PC-9 (cell line): ENCODE measurements at places on chromosomes 2 and 18.
A peak's percentile ranks its signal among the peaks of the same experiment; 100 is the strongest.

DNA sequence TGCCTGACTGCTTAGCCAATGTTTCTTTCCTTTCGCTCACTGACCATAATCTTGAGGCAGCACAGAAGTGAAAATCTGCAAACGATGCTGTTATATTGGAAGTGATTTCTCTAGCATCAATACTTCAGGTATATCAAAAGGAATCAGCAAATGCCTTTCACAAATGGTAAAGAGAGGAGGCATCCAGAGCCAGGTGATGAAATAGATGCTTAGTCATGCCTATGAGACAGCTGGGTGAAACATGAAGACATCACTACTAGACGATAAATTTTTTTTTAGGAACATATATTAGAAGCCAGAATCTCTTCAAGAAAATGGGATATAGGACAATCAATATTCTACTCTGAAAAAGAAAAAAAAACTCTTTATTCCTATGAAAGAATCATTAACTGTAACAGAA is 249.2 kb upstream of the SLC39A10 start:
- DNase-seq, result no peak

- no peak for DNase-seq
These were observed 6.7 kb upstream of the COMMD1 start for GRCh38 chr2:61898810-61899209.

DNA sequence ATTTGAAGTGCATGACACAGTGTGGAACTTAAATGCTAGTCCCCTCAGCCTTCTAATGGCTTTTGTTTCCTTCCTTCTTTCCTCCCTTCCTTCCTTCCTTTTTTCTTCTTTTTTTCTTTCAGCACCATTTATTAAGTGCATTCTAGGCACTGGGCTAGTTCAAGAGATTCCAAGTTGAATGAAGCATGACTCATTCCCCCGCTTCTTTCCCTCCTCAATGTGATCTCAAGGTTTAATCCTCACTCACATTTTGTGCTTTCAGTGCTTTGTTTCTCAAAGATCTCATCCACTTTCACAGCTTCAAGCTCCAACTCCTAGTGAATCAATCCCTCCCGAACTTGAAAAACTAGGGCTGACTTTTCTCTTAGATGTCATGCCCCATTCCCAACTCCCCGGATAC is 90.1 kb downstream of the LBH start:
- DNase-seq, result no peak

- DNase-seq, result peak; percentile 52
These were observed 12.2 kb upstream of the ARL5A start for GRCh38 chr2:151840216-151841046.

- DNase-seq, result no peak
These were observed 289.4 kb downstream of the CMPK2 start for GRCh38 chr2:6576302-6576701.

DNA sequence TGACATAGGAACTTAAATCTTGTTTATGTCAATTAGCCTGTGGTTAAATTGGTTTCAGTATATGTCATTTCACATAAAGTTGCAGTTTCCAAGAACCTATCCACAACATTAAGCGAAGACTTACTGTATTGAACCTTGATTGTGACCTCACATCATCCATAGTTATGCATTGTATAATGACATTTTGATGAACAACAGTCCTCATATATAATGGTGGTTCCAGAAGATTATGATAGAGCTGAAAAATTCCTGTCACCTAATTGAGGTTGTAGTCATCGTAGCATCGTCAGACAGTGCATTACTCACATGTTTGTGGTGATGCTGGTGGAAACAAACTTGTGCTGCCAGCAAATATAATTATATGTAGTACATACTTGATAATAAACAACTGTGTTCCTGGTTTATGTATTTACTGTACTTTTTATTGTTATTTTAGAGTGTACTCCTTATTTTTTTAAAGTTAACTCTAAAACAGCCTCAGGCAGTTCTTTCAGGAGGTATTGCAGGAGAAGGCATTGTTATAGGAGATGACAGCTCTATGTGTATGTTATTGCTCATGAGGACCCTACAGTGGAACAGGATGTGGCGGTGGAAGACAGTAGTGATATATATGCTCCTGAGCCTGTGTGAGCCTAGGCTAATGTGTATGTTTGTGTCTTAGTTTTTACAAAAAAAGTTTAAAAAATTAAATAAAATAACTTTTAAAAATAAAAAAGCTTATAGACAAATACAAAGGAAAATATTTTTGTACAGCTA is 56.6 kb downstream of the UBE2E3 start:
- DNase-seq, result no peak

DNA sequence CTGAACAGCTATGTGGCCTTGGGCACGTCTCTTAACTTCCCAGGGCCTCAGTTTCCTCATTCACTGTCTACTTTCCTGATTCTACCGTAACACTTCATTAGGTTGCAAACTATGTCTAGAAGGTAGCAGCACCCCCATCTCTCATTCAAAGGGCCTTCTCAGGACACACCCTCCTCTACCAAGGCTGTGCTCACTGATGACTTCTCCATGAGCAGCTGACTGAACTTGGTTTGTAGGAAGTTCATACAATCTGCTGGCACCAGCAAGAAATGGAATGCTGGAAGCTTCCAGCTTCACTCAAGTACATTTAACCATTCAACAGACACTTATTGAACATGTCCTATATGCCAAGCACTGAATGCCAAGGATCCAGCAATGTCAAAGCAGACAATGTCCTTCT is 250.8 kb upstream of the CTAGE1 start:
- DNase-seq, result no peak

DNA sequence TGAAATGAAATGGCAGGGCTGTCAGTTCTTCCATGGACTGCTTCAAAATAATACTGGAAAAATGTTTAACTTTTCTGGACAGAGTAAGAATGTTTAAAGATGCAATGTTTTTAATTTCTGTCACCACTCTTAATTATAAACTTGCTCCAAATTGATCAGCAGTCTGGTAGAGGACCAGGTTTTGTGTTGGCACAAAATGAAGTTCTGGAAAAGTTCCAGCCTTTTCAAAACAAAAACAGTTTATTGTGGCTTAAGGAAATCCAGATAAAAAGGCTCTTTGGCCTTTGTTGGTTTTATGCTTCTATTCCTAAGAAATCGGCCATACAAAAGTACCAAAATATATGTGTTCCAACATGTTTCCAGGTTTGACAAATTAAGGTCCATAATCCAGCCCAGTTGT is 48.8 kb downstream of the PTRHD1 start:
- no peak for DNase-seq

DNA sequence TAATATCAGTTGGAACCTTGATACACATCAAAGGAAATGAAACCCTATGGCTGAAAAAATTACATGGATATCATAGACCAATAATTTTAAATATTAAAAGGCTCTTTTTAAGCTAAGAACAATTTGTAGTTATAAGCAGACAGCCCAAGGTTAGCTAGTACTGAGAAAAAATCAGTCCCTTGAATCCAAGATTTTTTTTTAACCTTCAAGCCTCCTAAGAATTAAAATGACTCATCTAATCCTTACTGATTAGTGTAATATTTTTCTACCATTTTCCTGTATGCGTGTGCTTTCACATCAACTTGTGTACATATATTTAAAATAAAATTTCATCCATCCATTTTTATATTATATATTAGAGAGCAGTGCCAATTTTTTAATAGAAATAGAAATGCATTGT is 1004.9 kb upstream of the ZEB2 start:
- DNase-seq, result no peak

DNA sequence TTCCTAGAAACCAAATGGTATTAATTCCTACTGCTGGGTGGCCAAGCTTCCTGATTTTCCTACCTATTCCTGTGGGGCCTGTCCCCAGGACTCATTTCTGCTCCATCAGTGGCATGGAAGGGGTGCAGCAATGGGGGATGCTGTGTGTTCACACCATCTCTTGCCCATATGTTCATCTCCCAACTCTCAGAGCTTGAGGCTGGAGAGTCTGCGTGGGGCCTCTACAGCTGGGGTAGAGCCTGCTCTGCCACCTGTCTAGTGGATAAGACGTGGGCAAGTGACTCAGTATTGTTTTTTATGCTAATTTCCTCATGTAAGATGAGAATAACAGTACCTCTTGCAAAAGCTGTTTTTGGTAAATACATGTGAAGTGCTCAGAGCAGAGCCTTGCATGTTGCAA is 149.8 kb downstream of the ACTR3 start:
- no peak for DNase-seq

- no peak for DNase-seq
These were observed 65.7 kb downstream of the PXDN start for GRCh38 chr2:1678609-1679008.

DNA sequence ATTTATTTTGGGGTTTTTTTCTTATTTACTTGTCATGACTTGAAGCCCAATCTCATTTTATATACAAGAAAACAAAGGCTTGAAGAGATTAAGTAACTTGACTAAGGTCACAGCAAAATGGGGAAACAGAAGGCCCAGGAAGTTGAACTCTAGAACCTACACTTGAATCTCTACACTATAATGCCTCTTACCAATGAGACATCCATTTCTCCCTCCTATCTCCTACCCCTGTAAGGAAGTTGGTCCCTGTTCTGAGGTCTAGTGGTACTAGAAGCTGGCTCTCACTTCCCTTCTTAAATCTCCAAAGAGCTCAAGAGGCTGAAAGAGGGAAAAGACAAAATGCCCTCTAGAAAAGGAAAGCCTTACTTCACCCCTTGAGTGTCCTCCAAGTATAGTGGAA is 25.5 kb upstream of the IHH start:
- no peak for DNase-seq

DNA sequence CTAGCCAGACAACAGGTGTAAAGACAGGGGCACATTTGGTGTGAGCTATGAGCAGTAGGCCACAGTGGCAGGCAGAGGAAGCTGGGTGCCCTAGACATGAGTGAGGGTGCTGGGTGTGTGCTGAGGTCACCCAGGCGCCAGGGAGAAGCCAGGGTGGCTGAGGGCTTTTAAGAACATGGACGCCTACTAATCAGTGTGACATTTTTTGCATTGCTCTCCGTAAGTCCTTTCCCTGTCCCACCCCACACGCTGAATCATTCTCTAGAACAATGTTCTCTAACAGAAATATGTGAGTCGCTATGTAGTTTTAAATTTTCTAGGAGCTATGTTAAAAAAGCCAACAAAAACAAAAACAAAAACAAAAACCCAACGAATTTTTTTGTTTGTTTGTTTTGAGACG is 204.5 kb upstream of the REV1 start:
- DNase-seq, result no peak

DNA sequence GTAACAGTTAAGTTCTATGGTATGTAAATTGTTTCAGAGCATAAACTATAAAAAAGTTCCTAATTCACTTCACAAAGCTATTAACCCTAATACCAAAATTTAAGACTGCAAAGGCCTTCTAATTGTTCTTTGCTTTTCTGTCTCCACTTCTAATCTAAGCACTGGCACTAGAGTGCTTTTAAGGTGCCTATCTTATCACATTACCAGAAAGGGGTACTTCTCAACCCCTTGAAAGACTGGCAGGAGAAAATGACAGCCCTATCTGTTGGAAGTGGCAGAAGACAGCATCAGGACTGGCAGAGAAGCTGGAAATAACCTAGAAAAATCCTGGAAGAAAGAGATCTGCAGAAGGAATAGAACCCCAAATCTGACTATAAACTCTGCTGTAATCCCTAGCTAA is 10.3 kb downstream of the CNRIP1 start:
- DNase-seq, result no peak

- DNase-seq, result no peak
These were observed 52.1 kb upstream of the ANKRD62 start for GRCh38 chr18:12041561-12041960.

- no peak for DNase-seq
These were observed 51.1 kb upstream of the EPC2 start for GRCh38 chr2:148593421-148593820.

GRCh38 chr18:64713284-64713683 is 564.4 kb upstream of the LINC00305 start:
- DNase-seq, result no peak

- no peak for DNase-seq
These were observed 153.2 kb downstream of the DDX1 start for GRCh38 chr2:15744820-15745219.

DNA sequence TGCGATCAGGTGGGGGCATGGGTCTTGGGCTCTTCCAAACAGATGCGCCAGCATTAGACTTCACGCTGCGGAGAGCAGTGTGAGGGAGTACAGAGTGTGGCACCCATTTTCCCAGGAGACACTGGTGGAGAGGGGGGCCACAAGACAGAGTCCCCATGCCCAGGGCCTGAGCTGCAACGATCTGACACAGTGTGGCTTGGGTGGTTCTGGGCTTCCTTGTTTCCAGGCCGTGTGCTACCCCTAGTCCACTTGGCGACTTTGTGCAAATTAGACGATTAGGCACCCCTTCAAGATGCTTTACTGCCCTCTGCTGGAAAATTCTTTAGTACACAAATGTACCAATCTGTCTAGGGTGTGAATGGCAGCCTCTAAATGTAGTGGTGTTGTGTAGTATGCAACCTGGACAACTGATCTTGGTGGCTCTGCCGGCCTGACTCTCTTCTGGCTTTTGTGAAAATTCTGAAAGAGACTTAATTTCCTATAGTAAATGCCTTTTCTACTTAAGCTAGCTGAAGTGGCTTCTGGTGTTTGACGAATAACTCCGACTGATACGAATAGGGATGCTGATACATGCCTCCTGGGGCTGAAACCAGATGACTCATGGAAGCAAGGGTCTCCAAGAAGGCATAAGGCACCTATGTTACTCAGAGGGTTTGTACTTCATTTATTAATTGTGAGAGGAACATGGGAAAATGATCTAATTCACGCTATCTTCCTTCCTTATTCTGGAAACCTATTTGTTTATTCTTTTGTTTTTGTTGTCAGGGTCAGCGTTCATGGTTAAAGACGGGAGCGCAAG is 92.3 kb upstream of the SMAD2 start:
- DNase-seq, result no peak

- DNase-seq, result no peak
These were observed 165.7 kb downstream of the WDPCP start for GRCh38 chr2:63422556-63422955.

DNA sequence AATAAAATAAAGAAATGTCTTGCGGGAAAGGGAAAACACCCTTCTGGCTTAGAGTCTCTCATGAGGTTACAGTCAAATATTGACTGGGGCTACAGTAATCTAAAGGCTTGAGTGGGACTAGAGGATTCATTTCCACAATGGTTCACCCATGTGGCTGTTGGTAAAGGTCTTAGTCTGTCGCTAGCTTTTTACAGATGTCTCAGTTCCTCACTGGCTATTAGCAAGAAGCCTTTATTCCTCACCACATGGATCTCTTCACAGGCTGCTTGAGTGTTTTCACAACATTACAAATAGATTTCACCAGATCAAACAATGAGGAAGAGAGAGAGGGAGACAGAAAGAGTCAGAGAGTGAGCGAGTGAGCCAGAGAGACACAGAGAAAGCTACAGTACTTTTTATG is 8.3 kb upstream of the ZC3H15 start:
- DNase-seq, result no peak

- no peak for DNase-seq
These were observed 661.1 kb downstream of the BCL11A start for GRCh38 chr2:59892398-59892797.

- DNase-seq, result no peak
These were observed 101.3 kb upstream of the ITGB6 start for GRCh38 chr2:160301420-160301819.

GRCh38 chr18:44518091-44518615 is 162.5 kb upstream of the SETBP1 start:
- DNase-seq, result no peak

DNA sequence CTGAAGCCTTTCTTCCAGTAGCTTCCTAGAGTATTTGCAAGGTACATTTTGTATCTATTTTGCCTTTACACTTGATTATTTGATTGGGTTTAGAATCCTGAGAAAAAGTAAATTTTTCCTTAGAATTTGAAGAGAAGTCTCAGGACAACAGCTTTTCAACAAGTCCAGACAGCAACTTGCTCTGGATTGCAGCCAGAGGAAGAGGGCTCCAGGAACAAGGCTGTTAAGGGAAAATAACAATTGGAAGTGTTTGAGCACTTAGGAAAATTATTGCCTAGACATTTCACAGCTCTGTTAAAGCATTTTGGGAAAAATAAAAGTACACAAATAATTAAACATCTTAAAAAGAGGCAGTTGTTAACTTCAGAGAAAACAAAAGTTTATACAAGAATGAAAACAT is 58.3 kb upstream of the RAPGEF4 start:
- no peak for DNase-seq
